ENCODE measurements at places on chromosomes 2 and 18.

DNA sequence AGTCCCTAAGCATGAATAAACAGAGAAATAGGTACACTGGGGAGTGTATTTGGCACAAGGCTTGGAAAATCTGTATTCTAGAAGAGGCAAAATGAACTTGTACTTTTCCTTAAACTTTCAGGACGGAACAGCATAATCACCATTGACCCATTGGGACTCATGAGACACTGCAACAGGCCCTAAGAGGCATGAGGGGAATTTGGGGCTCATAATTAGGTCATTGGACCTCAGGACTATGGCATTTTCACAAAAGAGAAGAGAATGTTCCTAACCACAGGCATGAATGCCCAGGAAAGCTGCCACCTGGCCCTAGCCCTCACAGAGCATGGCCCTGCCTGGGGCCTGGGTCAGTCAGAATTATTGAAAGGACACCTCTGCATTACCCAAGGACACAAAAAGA is 67.9 kb upstream of the PIK3C3 start:
- no peak for DNase-seq

GRCh38 chr2:71851094-71851750 is 296.4 kb downstream of the CYP26B1 start:
- DNase-seq, result no peak

DNA sequence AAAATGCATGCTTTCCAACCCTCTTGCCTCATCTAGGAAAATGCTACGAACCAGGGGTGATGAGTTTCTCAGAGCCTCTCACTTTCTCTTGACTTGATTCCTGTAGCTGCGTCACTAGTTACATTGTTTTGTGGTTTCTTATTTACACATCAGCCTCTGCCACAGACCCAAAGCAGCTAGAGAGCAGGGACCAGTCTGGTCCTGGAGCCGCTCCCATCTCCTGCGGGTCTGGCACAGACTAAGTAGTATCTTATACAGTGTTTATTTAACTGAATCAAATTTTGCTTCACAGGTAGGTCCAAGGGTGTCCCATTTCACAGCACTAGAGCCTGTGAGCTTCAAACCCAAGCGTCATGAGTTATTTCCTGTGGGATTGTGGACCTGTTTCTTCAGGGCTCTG is 310.5 kb downstream of the MYCN start:
- DNase-seq, result no peak

DNA sequence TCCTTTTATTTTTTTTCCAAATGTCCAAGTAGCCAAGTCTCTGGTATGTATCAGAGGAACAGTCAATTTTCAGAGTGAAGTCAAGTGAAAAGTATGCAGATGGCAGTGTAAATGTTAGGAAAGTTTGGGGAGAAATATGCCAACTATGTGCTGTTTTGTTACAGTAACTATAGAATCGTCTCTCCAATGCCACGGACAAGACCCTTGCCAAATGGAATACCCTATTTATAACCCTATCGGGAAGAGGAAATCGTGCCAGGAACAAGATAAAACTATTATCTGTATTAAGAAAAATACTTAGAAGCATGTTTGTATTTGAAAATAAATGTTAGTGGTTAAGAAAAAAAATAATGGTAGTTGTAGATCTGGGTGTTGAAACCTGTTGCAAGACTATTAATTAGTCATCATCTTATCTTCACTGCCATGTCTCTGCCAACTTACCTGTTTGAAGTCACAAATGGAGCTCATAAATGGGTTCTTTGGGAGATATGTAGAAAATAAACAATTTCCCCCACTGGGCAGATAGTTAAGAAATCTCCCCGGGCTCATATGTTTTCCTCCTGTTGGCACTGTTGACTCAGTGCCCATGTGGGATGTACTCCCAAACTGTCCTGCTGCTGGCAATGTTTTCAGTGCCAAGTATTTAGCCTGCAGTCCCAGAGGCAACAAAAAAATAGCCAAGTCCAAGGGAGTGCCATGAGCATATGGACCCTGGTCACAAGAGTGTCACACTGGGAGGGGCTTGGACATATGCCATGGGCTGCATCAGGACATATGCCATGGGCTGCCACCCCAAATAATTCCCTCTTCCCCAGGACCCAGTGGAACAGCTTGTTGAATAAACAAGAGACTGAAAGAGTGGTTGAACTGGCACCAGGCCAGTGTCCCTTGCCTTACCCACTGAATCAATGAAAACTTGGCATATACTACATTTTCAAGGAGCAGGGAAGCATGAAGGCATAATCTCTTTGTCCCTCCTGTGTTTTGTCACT is 366.9 kb downstream of the OSR1 start:
- no peak for DNase-seq

DNA sequence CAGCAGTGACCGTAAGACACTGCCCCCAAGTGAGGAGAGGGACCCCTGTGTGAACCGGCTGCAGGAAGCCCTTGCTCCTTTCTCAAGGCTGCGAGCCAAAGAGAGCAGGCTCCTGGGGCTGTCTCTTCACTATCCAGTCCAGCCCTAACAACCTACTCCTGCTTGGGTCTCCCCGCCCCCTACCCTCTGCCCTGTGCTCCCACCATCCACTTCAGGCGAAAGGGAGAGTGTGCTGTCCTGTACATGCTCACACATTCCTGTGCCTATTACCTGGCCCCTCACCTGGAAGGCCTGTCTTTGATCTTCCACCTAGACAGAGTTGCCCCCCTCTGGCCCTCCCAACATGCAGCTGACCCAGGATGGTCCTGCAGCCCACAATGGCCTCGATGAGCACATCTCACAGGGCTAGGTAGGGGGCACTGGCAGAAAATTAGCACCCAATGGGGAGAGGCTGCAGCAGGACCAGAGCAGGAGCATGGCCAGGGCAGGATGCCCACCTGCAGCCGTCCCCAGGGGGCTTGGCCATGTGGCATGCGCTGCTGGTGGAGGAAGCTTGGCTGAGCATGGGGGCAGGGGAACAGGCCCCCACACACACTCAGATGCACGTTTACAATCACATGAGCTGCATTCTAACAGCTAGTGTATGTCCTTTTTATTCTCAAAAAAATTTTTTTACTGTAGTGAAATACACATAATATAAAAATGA is 93.5 kb downstream of the POLR1A start:
- DNase-seq, result no peak

- DNase-seq, result no peak
Observed at GRCh38 chr2:2061091-2061696, 269.9 kb downstream of the MYT1L start.

DNA sequence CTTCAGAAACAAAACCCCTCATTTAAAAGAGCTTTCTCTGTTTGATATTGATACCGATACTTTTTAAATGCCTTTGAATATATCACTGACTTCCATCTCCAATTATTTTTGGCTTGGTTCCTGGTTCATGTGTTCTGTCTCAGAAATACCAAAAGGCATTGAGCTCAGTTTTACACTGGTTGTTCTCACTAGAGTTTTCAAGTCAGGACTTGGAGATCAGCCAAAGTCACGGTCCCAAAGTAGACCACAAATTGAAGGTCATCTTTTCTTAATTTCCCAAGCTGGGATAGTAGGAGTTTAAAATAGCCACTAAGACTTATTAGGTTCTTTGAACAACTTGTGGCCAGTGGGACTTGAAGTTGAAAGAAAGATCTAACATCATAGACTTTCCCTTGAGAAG is 24.2 kb downstream of the DHRS9 start:
- no peak for DNase-seq

DNA sequence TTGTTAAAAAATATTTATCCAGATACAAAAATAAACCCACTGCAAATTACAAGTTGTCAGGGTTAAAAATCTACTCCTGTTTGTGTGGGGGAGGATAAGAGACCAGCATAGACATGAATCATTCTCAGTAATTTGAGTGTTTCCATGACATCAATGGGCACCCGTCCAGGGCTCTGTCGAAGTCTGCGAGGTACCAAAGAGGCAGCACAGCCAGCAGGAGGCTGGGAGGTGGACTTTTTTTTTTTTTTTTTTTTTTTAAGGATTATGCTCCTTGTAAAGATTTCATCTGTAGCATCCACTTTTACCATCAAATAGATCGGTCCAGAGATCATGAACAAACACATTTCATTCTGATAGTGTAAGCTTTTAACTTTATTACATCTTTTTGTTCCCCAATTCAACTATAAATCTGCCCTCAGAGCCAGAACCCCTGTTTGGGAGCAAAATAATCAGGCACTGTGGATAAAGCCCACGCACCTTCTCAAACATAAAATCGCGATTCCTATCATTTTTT is 182.0 kb downstream of the TCF4 start:
- no peak for DNase-seq
